GM03348 (cell line): ENCODE measurements at places on chromosomes 7 and 10.
A peak's percentile ranks its signal among the peaks of the same experiment; 100 is the strongest.

- no peak for DNase-seq
Observed at GRCh38 chr10:60135020-60135419, 228.7 kb upstream of the CCDC6 start.

GRCh38 chr7:55052081-55052480 lies 33.3 kb downstream of the EGFR start:
- no peak for DNase-seq

DNA sequence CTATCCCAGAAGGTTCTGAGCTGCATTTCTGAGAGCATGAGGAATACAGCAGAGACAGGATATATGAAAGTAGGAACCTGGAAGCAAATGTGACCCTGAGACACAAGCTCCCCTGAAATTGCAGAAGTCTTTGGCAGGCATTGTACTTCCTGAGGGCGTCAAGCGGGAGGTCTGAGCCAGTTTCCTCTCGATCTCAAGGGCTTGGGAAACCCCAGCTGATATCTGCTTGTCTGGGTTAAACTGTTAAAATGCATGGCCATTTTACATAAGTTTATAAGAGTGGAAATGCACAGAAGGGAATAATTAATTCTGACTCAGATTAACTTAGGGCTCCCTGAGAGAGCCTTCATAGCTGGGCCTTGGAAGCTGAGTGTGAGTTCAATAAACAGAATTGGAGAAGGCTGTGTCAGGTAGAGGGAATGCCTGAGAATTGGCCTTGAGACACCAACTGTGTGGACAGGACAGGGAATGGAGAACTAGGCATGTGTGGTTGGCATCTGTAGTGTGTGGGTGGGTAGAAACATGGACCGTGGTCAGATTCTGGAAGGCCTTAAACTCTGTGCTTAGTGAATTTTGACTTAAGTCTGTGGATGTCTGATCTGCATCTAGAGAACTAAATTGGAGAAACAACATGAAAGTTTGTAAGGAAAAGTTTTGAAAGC lies 53.3 kb downstream of the WIPF3 start:
- no peak for DNase-seq

DNA sequence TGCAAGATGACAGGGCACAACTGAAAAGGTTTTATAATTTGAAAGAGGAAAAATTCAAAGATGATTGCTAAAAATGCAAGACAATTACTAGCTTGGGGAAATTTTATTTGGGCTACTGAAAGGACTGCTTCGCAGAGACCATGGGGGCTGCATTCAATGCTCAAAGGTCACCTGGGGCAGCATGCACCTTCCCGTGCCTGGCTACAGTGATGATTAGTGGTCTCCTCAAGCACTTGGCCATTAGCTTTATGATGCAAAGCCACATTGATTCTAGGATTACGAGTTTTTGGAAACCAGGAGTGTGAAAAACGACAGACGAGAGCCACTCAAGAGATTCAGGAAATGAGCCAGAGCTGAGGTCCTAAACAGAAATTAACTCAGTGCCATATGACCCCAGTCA lies 764.6 kb downstream of the PHTF2 start:
- DNase-seq: no peak

DNA sequence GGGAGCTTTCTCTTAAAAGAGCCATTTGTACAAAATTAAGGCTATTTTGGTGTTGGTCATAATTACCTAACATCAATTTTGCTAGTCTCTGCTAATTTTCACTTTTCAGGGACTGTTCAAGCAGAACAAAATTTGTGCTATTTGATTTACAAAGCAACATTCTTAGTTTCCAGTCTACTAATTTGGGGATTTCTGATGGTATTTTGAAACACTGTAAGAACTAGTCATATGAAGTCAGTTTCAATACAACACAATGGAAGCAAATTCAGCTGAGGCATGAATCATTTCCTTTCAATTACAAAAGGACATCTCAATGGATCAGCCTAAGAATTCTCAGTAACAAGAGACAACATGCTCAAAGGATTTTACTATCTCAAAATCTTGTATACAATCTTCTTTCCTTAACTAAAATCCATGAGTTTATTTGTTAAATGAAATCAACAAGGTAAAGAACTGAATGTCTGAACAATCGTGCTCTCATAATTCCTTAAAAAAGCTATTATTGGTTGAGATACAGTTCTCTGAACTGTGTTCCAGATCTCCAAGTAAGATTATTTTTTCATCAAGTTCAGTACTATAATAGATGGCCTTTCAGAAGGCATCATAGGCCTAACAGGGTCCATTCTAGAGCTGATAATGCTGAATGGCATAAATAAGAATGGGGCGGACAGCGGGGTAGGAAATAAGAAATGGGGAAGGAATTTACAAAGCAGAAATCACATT lies 144.6 kb downstream of the NRCAM start:
- DNase-seq: peak; percentile 43

DNA sequence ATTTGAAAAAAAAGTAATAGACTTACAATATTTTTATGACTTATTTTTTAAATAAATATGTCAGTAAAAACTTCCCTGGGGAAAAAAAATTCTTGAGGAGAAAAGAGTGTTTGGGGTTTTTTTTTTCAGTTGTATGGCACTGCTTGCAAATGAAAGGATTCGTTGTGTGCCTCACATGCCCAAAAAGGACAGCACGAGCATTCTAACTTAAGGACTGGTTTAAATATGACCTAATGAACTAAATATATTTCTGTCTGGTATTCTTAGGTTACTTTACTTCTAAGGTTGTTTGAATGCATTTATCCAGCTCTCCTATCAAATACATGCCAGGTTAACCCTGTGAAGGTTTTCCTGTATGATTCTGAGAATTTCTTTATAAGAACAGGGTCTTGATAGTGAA lies 988 bp upstream of the CD36 start:
- DNase-seq: no peak

- no peak for DNase-seq
Observed at GRCh38 chr7:78542981-78543380, 744.4 kb downstream of the PHTF2 start.

GRCh38 chr10:104049504-104050250 lies 36.0 kb downstream of the COL17A1 start:
- DNase-seq: peak; percentile 69

DNA sequence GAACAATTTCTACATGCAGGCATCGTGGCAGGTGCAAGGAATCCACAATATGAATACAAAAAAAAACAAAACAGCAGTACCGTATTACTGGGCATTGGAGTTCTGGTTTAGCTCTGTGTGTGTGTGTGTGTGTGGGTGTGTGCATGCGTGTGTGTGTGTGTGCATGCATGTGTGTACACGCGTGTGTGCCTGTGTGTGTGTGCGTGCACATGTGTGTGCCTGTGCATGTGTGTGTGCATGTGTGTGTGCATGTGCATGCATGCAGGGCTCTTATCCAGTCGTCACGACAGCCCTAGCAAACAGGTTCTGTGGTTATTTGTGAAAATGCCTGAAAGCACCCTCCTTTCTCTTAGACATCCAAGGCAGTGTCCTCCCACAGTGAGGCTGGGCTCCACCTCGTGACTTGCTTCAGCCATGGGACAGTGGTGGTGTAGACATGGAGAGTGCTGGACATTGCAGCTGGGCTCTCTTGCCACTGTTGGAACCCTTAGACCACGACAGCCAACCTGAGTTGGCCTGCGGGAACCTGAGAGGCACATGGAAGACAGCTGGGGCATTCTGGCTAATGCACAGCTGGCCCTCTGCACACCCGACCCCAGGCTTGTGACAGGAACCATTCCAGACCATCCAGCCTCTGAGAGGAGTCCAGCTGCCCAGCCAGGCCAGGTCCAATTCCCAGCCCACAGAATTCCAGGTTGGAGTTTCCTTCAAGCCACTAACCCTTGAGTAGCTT lies 173.4 kb upstream of the SHH start:
- DNase-seq: no peak

- DNase-seq: peak; percentile 88
Observed at GRCh38 chr10:33237736-33238624, 96.5 kb downstream of the NRP1 start.

- DNase-seq: peak; percentile 2
Observed at GRCh38 chr7:1677206-1678080, 7.4 kb downstream of the ELFN1 start.

DNA sequence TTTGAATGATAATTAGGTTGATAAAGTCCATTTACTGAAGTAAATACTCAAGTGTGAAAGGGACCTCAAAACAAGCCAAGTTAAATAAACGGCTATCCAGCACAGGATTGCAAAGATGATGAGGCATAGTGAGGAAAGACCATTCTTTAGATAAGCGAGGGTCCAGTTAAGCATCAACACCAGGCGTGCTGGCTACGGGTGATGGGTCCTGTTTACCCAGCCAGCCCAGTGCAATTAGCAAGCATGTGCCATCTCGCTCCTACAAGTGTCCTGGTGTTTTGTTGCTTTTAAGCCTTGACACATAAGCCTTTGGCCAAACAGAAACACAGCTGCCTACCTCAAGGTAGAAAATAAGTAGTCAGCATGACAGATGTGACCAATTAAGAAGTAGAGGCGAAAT lies 7.1 kb downstream of the NEBL start:
- no peak for DNase-seq

GRCh38 chr10:123798856-123799255 lies 92.8 kb downstream of the CPXM2 start:
- no peak for DNase-seq

GRCh38 chr10:84846658-84847316 lies 518.4 kb downstream of the CCSER2 start:
- DNase-seq: no peak

DNA sequence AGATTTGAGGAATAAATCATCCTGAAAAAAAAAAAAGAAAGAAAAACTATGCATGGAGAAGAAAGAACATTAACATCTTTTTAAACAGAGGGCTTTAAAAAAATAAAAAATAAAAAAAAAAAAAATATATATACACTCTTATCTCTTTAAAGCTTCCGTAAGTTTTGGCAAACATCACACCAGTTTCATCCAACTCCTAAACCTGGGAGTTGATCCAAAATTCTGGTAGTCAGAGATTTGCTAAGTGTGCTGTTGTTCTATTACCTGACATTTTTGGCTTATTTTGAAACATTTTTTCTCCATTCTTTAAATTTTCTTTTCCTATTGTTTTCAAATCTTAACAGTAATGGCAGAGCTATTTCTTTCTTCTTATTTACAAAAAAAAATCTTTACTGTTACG lies 273.1 kb downstream of the AGMO start:
- DNase-seq: no peak

DNA sequence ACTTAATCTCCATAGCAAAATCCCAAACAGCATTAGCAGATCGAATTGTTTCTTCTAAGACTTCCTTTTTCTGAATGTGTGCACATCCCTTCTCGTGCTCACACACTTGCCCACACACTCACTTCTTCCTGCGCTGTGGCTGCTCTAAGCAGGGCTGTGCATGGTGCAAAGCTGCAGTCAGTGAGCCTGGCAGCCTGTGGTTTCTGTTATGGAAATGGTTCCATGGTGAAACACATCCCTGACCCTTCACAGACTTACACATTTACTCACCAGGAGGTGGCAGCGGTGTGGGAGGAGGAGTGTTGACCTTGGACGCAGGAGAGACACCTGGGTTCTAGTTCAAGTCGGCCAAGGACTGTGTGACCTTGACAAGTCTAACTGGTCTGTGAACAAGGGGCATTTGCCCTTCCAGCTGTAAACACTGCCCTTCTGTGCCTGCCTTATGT lies 24.9 kb downstream of the MTURN start:
- DNase-seq: peak; percentile 22

- DNase-seq: no peak
Observed at GRCh38 chr7:157805713-157806112, 468.9 kb downstream of the DNAJB6 start.

- no peak for DNase-seq
Observed at GRCh38 chr7:30155481-30155880, 20.7 kb downstream of the MTURN start.

GRCh38 chr7:46606761-46607160 lies 685.7 kb upstream of the IGFBP3 start:
- DNase-seq: no peak

DNA sequence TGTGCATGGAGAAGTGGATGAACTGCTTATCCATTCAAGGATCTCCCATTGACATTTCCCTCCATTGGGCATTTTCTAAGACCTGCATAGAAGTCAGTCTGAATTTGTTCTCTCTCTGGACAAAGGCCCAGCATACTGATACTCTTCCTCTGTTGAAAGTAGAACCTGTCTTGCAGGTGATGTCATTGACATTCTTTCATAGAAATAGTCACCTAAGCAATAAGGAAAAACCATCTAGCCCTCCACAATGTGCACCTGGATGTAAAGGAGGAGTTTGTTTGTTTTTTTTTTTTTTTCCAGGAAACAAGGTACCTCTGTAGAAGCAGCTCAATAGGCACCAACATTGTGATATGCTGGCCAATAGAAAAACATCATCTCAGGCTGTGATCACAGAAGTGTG lies 150.4 kb downstream of the DPY19L1 start:
- DNase-seq: no peak

DNA sequence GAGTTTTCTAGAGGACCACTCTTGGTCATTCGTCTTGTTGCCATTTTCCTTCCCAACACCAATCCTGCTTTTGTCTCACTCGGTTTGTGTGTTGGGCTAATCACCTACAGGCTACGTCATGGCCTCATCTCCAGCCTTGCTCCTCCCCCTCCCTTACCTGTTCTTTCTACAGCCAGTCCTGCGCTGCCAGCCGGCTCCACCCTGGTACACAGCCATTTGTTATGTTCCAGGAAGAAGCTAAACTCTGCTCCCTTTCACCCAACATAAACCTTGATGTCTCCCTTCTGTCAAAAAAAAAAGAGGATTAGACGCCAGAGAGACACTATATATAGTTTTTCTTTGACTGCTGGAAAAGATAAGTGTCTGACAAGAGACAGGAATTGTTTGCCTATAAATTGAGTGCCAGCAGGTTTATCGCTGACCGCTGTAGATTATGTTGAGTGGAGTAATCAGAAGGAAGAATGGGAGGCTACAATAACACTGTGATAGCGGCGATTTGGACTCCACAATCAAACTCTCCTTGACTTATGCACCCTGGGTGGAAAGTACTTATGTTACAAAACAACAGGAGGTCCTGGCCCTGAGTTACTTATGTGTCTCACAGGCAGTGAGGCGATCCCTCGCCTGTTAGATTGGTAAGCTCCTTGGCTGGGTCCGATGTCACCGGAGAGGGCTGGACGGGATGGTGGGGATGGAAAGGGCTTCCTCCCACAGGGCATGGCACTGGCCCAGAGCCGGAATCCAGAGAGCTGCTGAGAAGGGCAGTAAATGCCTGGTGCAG lies 171.3 kb upstream of the BMPER start:
- DNase-seq: no peak

- DNase-seq: peak; percentile 76
Observed at GRCh38 chr10:127195571-127196281, 665 bp downstream of the INSYN2A start.

GRCh38 chr10:100043344-100043743 lies 33.6 kb upstream of the DNMBP start:
- DNase-seq: no peak

GRCh38 chr10:79038841-79039201 lies 29.9 kb upstream of the ZMIZ1 start:
- no peak for DNase-seq

GRCh38 chr7:135976312-135977006 lies 700 bp downstream of the MTPN start:
- DNase-seq: no peak

GRCh38 chr7:52592698-52593097 lies 442.7 kb upstream of the POM121L12 start:
- no peak for DNase-seq

- no peak for DNase-seq
Observed at GRCh38 chr7:139748373-139748765, 29.4 kb downstream of the HIPK2 start.
